ENCODE measurements at places on chromosomes 3 and 15. TPM values are rescaled to one million over a fixed set of nuclear protein-coding genes. Genes with fewer than 3 reads are reported as not detected.

MAP3K13 gene
- total RNA-seq = 24.7 TPM

VPS33B gene
- 10.1 TPM for total RNA-seq

- DNase-seq = no peak
These were observed 19.1 kb upstream of the TPM1 start for GRCh38 chr15:63023351-63023945.

DNA sequence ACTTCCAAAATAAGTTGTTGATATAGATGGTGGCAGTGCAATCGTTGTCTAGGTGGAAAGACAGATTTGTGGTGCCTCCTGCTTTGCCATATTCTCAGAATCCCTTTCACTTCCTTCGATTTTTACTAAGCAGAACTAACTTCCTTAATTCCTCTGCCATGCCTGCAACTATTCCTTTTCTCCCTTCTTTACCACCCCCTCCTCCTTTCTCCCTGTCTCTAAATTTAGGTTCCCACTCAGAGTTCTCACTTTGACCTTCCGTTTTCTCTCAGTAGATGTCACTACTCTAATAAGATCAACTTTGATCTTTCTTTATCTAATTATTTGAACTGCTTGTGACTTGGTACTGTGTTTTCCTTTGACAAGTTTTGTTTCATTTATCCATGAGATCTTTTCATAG lies 351.2 kb downstream of the LPP start:
- DNase-seq = no peak

GRCh38 chr15:93141371-93141794 lies 52.4 kb upstream of the RGMA start:
- peak; percentile 37 for DNase-seq

- no peak for DNase-seq
These were observed 5.2 kb downstream of the TLE3 start for GRCh38 chr15:70092464-70093027.
